ENCODE measurements at places on chromosomes 1 and 21.

GRCh38 chr1:155970531-155971167, 7.7 kb downstream of the ARHGEF2 start:
- DNase-seq = no peak

GRCh38 chr1:223479261-223479660, 86.0 kb downstream of the CCDC185 start:
- no peak for DNase-seq

- no peak for DNase-seq
Measured at GRCh38 chr1:75502776-75503175, 108.1 kb downstream of the SLC44A5 start.

- DNase-seq = no peak
Measured at GRCh38 chr1:21847223-21848205, 35.4 kb downstream of the LDLRAD2 start.

GRCh38 chr1:184947497-184948256, 26.6 kb downstream of the NIBAN1 start:
- DNase-seq = no peak

DNA sequence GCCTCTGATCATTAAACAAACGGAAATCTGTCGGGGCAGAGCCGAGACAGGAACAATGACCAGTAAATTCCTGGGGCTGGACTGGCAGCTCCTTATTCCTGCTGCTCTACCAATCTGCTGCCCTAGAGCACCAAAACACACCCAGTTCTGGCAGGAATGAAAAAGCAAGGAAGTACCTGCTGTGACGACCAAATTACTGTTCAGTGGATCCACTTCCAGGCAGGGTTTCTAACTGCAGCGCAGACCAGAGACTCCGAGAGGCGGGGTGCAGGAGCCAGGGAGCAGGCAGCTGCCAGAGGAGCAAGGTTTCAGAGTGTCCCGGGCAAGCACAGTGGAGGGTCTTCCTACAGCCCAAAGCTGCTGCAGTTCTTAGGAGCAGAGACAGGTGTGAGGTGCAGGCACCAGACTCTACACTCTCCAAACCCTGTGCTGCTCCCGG, 32.4 kb downstream of the KANK4 start:
- DNase-seq = no peak

- no peak for DNase-seq
Measured at GRCh38 chr1:182625719-182626504, 21.7 kb upstream of the RGS16 start.

GRCh38 chr21:31888936-31889371, 16.1 kb downstream of the HUNK start:
- no peak for DNase-seq

DNA sequence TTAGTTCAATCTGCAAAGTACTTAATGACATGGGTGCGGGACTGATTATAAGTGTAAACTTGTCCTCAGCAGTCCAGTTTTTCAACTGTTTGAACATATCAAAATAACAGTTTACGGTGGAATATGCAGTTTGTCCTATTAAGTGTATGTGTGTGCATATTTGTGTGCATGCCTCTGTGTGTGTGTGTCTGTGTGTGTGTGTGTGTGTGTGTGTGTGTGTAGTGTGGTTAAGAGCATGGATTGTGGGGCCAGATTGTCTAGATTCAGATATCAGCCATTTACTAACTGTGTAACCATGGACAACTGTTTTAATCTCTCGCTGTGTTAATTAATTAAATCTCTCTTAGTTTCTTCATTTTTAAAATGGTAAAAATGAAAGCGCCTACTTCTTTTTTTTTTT, 39.0 kb downstream of the NEXN start:
- DNase-seq = no peak

DNA sequence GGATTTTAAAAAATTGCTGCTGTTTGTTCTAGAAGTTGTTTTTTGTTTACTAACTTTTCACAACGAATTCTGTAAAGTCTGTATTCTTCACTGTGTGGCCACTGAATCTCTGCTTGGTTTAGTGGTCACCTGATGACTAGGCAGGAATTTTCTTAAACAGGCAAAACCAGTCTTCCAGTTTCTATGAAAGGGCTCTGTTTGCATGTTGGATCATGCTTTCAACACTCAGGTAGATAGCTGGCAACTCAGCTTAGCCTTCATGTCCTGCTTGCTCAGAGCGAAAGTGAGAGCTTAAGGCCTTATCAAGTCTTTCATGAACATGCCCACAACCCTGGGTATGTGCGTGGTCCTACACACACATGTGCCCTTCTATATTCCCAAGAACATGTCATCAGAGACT, 52.4 kb upstream of the CCDC190 start:
- no peak for DNase-seq

DNA sequence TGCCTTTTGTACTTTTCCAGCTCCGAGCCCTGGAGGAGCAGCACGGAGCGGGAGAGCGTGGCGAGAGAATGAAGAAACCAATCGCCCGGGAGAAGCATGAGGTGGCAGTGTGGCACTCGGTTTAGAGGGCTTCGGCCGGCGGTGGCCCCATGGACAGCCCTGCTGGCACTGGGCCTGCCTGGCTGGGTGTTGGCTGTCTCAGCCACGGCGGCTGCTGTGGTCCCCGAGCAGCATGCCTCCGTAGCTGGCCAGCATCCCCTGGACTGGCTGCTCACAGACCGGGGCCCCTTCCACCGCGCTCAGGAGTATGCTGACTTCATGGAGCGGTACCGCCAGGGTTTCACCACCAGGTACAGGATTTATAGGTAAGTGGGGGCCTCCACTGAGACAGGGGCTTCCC, 59.0 kb downstream of the BRINP2 start:
- DNase-seq = no peak

GRCh38 chr1:173268786-173269277, 61.7 kb upstream of the TNFSF4 start:
- no peak for DNase-seq

GRCh38 chr1:182446033-182446669, 3.8 kb upstream of the RGSL1 start:
- no peak for DNase-seq

- DNase-seq = no peak
Measured at GRCh38 chr1:170670802-170671628, 7.1 kb downstream of the PRRX1 start.

DNA sequence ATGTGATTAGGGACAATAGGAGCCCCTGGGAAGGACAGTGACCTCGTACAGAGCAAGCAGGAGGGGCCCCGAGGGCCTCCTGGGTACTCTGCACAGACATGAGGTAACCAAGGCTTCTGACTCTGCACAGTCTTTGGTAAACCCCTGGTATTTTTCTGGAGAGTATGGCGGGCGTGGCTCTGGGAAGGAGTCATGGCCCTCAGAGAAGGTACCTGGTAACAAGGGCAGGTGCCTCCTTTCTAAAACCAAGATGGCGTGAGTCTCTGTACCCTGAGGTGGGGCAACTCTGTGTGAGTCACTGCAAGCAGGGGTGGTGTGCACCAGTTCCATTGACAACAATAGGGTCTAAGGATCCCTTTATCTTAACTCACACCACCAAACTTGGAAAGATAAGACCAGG, 39.9 kb upstream of the SLC19A1 start:
- DNase-seq = no peak

GRCh38 chr1:158121604-158122254, 59.0 kb upstream of the CD1D start:
- DNase-seq = no peak

GRCh38 chr1:187491082-187491720, 662.5 kb downstream of the PLA2G4A start:
- DNase-seq = no peak

DNA sequence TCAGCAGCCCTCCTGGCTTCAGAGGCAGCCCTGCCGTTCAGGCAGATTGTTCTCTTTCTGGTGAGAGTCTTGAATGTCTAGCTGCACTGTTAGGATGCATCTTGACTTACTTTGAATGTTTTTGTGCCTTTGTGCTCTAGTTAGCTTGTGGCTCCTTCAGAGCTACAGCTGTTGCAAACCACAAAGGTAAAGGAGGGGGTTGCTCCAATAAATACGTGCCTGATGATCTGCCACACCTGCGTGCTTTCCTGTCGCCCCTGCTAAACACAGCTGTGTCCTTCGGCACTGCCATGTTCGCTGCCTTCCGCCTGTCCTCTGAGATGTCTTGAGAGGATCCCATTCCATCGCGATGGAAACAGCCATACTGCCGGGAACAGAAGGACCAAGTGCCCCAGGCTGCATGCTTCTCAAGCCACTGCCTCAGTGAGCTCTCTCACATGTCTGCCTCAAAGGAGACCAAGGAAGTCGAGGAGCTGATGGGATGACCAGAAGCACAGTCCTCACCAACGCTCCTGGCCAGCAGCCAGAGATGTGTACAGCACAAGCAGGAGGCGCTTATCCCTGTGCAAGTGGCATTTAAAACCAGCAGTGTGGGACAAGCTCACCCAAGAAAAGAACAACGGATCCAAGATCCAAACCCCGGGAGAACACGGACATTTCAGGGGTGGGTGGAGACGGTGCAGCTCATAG, 12.0 kb upstream of the SMIM12 start:
- no peak for DNase-seq

- no peak for DNase-seq
Measured at GRCh38 chr1:78836726-78837125, 169.8 kb downstream of the ADGRL4 start.

- no peak for DNase-seq
Measured at GRCh38 chr1:193270996-193271395, 84.6 kb upstream of the B3GALT2 start.

DNA sequence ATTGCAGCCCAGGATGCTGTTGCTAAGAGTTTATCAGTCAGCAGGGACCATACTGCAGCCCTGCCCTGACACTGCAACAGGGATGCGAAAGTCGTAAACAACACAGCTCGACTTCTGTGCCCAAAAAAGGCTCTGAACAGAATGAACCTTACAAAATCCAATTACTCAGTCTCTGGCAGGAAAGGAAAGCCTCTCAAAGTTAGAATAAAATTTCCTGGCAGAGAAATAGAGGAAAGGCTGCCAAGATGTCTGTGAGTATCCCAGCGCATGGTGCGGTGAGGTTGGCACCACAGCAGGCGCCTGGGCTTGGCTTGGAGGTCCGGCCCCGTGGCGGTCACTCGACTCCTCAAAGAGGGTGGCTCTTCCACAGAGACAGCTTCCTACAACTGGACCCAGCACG, 185.8 kb downstream of the PCP4 start:
- no peak for DNase-seq

GRCh38 chr1:25033828-25034705, 104.0 kb upstream of the RUNX3 start:
- DNase-seq = no peak

GRCh38 chr1:7456722-7457082, 314.4 kb upstream of the VAMP3 start:
- DNase-seq = no peak

GRCh38 chr1:151713044-151713443, 3.6 kb downstream of the CELF3 start:
- no peak for DNase-seq

DNA sequence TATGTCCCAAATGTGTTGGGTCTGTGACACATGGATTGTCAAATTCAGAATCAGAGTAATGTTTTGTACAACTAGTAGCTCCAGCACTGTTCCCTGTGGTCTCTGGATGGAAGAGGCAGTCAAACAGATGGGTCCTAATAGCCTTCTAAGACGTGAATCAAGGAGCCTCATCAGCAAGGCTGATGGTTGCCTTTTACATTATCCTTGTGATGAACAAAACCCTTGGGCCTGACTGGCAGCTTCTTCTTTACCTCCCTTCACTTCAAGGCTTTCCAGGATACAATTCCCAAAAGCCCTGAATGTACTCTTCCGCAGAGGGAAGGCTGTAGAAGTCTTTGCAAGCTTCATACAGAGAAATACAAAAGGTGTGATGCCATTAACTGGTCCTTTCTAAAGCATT, 633.3 kb downstream of the USP25 start:
- no peak for DNase-seq

DNA sequence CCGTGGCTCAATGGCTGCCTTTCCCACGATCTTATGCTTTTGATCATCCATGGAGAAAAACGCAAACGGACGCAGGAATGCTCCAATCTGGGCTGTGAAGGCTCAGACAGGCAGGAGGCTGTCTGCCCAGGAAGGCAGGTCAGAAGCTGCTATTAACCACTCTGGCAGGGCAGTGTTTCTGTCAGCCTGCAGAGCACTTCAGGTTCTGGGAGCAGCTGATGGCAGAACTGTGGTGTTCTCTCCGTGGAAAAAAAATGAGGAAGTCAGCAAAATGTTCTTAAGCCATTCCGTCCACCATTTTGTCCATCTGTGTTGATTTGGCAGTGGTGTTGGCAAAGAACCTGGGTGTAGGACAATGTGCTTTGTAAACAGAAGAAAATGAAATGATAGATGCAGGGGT, 91.7 kb downstream of the SIM2 start:
- no peak for DNase-seq

DNA sequence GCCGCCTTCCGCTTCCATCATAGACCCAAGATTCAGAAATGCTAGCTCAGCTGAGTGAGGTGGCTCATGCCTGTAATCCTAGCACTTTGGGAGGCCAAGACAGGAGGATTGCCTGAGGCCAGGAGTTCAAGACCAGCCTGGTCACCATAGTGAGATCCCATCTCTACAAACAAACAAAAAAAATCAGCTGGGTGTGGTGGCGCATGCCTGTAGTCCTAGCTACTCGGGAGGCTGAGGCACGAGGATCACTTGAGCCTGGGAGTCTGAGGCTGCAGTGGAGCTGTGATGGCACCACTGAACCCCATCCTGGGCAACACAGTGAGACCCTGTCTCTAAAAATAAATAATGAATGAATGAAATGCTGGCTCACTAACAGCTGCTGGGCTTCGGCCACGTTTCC, 39.7 kb downstream of the TOMM20 start:
- no peak for DNase-seq

DNA sequence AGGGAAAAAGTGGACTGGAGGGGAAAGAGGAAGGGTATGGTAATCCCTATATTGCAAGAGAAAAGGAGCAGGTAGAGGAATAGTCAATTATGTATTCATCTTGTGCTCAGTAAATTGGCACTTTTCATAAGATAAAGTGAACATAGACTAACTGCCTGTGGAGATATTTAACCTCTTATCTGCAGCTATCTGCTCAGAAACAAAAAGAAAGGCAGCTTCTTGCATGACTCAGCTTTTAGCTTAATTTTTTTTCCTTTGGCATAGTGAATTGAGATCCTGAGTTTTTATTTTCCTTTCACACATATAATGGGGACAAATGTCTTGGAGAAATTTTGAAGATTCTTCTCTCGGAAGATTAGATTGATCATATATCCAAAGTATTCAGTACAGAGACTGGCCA, 127.6 kb upstream of the F3 start:
- no peak for DNase-seq

DNA sequence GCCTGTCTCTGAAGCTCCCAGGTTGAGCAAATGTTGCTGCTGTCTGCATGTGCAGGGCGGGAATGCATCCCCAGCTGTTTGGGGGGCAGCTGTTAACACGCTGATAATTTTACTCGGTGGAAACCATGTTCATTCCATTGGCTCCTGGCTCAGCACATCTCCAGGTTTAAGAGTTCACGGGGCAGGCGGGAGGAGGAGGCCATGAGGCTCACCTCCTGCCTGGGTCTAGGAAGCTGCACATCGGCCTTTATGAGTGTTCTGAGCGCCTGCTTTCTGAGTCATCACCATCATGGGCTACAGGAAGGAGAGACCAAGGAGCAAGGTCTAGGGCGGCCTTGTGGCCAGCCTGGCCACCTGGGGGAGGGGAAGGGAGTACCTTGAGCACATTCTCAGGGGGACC, 29.7 kb downstream of the AJAP1 start:
- no peak for DNase-seq
